Activated B cell treated with CpG ODN at 0.5 μM for 24 hours (primary cell): ENCODE measurements at places on chromosomes 11 and 22. TPM values are rescaled to one million over a fixed set of nuclear protein-coding genes. Genes with fewer than 3 reads are reported as not detected.

BACE1 gene
- not detected in 2 replicates for total RNA-seq

FAM83F gene
- 0.02 and 0.13 TPM in 2 replicates for total RNA-seq

YPEL1 gene
- total RNA-seq, result 3.0 and 4.1 TPM in 2 replicates

DNA sequence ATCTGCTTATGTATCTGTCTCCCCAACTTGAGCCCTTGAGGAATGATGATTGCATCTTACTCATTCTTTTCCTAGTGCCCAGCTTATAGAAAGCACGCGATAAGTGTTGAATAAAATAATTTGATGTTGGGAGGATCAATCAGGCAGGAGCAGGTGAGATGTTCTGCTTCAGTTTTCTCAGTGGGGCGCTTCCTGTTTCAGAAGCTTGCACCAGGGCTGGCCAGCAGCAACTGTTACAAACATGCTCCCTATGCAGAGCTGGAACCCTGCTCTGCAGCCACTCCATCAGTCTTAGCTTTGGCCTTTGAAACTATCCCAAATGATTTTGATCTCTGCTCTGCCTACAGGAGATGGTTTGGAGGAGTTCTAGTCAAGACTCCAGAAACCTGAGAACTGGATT is 3.9 kb downstream of the ENDOD1 start:
- DNase-seq, result no peak

- no peak for DNase-seq
These were observed 7.6 kb downstream of the ATXN10 start for GRCh38 chr22:45678961-45679912.

DNA sequence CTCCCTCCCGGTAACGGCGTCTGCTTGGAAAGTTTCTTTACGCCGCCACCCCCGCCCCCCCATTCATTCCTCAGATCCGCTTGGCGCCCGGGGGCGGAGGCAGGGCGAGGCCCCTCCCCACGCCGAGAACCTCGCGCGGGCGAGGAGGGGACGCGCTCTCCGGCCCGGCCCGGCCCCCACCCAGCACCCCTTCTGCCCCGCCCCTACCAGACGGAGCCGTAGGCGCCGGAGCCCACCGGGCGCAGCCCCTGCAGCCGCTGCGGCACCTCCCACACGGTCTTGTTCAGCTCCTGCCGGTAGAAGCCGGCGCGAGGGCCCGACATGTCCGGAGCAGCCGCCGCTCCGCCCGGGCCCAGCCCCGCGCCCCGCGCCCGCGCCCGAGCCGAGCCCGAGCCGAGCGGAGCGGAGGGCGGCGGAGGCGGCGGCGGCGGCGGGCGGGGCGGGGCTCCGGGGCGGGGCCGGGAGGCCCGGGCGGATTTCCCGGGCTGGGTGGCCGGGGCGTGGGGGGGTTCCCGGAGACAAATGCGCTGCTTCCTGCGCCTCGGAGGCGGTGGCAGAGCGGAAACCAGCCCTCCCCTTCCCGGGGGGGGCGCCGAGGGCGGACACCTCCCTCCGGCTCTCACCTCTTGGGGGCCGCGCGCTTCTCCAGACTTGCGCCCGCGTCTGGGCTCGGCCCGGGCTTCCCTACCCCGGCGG is at the start of gene MAPK11:
Gene MAPK11 (minus strand): TSS at position 411 of the 696 bp plus-strand sequence. CDS start 88 bp downstream, at position 323.
- peak; percentile 60 for DNase-seq

- DNase-seq, result no peak
These were observed 51.6 kb downstream of the ETS1 start for GRCh38 chr11:128535468-128536457.

DNA sequence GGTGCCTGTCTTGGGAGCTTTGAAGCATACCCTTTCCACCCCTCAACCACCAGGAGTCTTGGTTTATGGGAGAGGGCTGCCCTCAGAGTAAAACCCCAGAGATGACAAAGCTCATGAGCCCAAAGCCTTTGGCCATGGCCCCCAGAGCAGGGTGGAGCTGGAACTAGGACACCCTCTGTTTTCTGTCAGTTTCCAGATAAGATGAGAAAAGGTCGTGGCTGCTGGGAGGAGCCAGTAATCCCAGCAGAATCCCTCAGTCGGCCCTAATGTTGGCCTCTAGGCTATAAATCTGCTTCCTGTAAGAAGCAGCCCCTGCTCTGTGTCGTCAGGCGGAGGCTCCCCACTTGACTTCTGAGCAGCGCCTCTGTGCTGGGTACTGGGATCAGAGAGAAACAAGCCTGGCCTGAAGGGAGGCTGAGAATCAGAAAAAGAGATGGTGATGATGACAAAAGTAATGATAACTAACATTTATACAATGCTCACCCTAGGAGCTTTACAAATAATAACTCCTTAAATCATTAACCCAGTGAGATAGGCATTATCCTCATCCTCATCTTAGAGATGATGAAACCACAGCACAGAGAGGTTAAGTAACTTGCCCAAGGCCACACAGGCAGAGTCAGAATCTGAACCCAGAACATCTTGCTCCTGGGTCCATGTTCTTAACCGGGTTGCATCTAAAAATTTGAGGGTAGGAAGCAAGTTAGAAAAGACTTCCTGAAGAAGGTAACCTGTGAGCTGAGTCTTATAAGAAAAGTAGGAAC is 471.4 kb downstream of the SOX6 start:
- no peak for DNase-seq

DNA sequence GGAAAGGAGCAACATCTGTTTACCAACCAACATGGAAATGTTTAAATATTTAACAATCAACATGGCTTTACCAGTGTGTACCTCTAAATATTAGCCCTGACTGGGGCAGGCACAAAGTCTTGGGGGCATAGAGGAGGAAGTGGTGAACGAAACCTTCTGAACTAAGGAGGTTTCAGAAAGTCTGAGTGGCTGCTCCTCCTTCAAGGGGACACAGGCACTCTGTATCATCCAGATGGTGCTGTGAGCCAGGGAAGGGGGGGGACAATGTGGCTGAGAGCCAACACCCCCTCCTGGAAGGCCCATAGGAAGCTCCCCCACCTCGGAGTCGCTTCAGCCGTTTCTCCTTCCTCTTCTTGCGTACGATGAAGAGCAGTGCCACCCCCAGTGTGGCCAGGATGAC is 107.7 kb downstream of the CEP164 start:
- no peak for DNase-seq

GRCh38 chr22:48705159-48705916 is 1122.3 kb downstream of the BRD1 start:
- DNase-seq, result no peak

DNA sequence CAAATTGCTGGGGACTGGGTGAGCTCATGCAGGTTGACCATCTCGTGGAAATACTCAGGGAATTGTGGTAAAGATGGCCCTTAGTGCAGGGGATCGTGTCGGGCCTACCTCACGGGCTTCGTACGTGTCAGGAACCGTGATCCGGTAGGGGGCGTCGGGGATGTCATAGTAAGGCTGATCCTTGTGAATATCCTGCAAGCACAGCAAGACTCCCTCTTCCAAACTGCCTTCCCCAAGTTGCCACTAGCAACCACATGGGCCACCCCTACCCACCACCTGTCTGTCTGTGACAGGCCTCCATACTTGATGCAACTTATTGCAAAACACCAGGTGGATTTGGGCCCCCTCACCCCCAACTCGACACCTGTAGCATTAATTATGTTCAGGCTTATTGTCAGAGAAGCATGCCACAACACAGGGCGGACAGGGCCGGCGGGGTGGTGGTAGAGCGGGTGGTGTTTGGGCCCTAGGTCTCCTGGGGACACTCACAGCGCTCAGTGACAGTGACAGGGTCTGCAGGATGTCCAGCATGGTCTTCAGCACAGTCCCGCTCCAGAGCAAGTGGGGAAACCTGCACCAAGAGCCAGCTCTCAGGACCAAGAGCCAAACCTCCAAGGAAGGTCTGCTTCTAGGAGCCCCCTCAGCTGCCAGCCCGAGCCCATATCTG is 22.6 kb upstream of the SERPIND1 start:
- no peak for DNase-seq

DNA sequence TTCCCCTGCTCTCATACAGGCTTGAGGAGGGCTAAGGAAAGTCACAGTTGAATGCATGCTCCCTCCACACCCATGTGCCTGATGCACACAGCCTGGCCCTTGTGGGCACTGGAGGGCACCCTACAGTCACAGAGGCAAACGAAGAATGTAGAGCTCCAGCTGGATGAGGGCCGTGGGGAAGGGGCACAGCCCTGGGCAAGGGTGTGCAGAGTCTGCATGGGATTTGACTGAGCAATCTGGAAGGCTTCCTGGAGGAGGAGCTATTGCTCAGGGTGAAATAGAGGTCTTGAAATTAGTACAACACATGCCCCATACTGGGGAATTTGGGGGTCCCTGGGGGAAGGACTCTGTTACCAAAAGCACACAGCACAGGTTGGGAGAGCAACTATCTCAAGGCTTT is 64.0 kb downstream of the KCNQ1 start:
- no peak for DNase-seq

DNA sequence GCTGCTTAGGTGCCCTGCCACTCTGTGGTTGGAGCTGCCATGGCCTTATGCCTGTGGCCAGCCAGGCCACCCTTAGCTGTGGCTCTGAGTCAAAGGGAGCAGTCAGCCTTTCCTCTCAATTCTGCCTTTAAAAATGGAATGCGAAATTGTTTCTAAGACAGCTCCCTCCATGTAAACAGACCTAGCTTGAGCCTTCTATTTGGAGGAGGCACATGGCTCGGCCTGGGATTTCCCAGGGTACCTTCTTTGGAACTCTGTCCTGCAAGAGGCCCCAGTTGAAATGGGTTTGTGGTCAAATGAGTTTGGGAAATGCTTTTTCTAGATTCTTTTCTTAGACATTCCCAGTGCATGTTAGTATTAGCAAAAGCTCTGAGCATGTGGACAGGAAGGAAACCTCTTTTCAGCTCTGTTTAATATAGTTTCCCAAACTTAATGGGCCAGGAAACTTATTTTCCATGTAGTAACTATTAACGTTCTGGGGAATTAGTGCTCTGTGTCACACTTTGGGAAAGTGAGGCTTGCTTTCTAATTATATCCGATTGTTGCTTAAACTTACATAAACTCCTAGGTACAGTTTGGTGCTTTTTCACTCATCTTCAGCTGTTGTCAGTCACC is 7.8 kb downstream of the PHOX2A start:
- DNase-seq, result no peak

DNA sequence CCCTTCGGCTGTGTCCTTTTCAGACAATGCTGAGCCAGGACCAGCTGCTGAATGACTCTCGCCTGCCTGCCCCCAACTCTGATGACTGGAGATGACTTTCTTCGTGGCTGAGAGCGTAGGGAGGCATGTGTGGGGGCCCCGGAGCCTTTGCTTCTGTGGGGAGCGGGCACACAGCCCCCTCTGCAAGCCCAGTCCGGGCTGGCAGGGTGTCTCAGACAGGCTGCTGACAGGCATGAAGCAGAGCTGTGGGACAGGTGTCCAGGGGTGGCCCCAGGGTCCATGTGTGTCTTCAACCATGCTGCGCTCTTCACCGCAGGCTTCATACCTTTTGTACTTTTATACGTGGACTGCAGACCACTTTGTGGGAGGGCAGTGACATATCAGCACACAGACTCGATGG is 16.6 kb downstream of the CYB5R2 start:
- no peak for DNase-seq

GRCh38 chr11:108873941-108874340 is 209.1 kb downstream of the DDX10 start:
- no peak for DNase-seq

DNA sequence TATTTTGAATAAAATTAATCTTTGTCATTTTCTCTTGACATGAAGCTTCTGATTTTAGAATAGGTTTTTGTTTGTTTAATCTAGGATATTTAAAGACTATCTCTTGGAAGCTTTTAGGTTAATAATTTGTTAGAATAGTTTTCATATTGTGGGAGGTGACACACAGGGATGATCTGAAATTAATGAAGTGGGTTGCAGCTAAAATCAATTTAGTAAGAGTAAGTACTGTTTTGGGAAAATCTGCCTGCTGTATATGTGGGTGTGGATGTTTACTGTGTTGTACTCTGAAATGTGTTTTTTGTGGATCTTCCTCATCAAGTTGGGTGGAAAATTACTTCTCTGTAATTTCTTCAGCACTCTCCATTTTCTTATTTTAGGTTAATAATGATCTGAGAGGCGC is 67.3 kb downstream of the BID start:
- no peak for DNase-seq

- no peak for DNase-seq
These were observed 10.8 kb downstream of the ARAP1 start for GRCh38 chr11:72741429-72741833.

DNA sequence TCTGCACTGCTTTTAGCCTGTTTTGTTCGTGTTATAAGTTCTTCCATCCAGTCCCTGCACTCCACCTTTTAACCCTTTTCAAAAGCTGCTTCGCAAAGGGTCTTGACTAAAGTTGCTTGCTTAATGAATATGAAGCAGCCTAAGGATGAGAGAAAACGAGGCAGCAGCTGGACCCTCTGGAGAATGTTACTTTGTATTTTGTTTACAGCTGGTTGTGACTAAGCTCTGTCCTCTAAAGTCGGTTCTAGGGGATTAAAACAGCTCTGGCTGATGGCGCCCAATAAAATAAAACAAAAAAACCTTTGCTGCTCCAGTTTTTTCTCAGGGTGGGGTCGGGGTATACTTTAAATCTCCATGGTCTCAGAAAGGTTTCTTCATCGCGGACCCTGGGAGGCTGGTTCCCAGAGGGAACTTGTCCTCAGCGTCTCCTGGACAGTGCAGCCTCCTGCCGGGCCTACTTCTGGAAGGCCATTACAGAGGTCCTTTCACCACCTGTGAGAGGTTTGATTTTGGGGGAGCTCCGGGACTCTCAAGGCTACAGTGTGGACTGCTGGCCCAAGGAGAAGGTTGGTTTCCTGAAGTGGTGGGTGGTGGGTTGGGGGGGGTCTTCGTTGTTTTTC is 836 bp upstream of the RBM4 start:
- no peak for DNase-seq

DNA sequence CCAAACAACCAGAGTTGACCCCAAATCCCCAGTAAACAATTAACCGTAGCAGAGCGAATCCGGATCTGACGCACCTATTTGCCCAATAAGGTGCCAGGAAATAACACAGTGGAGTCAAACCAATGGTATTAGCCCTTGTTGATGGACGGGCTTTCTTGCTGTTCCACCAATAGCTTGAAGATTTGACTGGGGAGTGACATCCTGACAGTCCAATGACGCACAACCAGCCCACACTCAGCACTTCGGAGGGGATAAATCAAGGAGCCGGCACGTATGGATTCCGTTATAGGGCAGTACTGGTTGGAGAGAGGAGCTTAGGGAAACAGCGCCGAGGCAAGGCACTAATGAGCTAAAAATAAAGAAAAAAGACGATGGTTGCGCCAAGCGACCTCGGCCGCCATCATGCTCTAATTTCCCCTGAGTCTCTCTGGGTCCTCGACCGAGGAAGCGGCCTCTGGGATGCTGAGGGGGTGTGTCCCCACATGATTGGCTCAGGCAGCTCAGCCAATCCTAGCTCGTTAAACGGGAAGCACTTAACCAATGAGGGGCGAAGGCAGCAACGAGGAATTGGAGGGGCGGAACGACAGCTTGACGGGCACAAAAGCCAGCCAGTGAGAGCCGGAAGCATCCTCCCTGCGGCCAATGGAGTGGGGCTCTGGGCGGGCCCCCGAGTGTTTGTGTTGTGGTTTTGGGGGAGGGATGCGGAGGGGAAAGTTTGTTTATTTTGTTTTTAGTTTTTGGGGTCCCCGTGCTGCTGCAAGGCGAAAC is 49.5 kb downstream of the FAM83F start:
- peak; percentile 94 for DNase-seq

DNA sequence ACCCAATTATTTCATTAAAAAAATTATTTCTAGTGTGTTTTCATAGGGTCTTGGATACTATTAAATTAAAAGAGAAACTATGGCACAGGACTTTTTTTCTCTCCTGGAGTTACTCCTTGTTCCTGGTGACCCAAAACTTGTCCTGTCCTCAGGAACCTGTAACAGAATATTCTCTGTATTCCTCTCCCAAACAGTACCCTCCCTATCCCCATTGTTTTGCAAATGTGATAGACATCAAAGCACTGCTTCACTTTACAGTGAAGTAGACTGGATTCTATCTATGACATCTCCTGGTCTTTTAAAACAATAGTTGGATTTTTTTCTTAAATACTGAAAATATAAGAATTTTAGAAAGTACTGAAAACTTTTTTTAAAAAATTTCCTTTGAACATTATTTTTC is 37.2 kb downstream of the FAR1 start:
- no peak for DNase-seq
